Uterus (tissue), 4 donors: ENCODE measurements at places on chromosomes 2 and 18.

GRCh38 chr2:96954011-96954846 lies 32.2 kb downstream of the FAM178B start:
- H3K27ac ChIP-seq, result peak overlapping the region; percentile 83
- no peaks in the 10 kb centered on the region for H3K36me3 ChIP-seq
- H3K4me1 ChIP-seq, result peaks cover 30% of the 10 kb centered on the region
- H3K27me3 ChIP-seq, result no peaks in the 10 kb centered on the region
- no peak for DNase-seq
- no peak overlapping the region for H3K4me3 ChIP-seq

DNA sequence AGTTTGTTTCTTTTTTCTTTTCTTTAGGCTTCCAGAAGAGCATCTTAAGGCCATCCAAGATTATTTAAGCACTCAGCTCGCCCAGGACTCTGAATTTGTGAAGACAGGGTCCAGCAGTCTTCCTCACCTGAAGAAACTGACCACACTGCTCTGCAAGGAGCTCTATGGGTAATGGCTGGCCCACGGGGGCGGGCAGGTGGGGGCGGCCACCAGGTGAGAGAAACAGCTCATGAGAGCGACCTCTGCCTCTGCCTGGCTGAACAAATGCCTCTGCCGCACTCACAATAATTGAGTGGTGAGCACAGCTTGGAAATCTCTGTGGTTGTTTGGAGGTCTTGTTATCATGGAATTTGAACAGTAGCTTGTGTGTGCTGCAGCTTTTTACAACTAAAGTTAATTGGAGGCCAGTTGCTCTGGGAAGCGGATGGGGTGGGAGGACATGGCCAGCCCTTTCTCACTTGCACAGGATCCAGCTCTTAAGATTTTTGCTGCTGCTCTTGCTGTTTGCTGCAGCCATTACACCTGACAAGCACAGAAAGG lies 70.4 kb downstream of the INPP5D start:
- H3K27me3 ChIP-seq, result no peaks in the 10 kb centered on the region
- H3K27ac ChIP-seq, result no peak overlapping the region
- no peak overlapping the region for H3K4me3 ChIP-seq
- H3K36me3 ChIP-seq, result no peaks in the 10 kb centered on the region

DNA sequence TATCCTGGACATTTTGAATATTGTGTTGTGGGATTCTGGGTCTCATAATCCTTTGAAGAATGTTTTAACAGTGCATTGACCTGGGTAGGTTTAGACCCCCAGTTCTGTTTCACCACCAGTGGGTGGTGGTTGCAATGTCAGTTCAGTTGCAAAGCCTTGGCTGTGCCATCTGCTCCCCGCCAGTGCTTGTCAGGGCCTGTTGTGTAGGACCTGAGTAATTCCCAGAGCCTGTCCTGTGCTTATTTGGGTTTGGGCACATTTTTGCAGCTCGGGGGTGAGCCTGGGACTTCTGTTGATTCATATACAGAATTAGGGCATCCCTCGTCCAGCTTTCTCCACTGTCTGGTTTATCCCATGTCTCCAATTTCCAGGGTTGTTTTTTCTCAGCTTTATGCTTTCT lies 24.8 kb downstream of the ATP9B start:
- no peak for DNase-seq
- no peak overlapping the region for H3K4me3 ChIP-seq
- H3K36me3 ChIP-seq, result no peaks in the 10 kb centered on the region
- no peak overlapping the region for H3K27ac ChIP-seq

- H3K4me1 ChIP-seq, result no peaks in the 10 kb centered on the region
- H3K27me3 ChIP-seq, result no peaks in the 10 kb centered on the region
- no peak for DNase-seq
- no peak overlapping the region for H3K27ac ChIP-seq
These were observed 40.2 kb downstream of the TMEM182 start for GRCh38 chr2:102801858-102802699.

GRCh38 chr2:6951046-6951445 lies 33.8 kb downstream of the RNF144A start:
- no peaks in the 10 kb centered on the region for H3K36me3 ChIP-seq
- DNase-seq, result no peak
- H3K4me3 ChIP-seq, result no peak overlapping the region

- H3K27ac ChIP-seq, result no peak overlapping the region
- DNase-seq, result no peak
- H3K4me3 ChIP-seq, result no peak overlapping the region
- H3K27me3 ChIP-seq, result no peaks in the 10 kb centered on the region
- no peaks in the 10 kb centered on the region for H3K36me3 ChIP-seq
- H3K4me1 ChIP-seq, result no peaks in the 10 kb centered on the region
These were observed 60.5 kb downstream of the ANKRD44 start for GRCh38 chr2:197250084-197250397.

GRCh38 chr2:171390941-171391516 lies 42.8 kb downstream of the METTL8 start:
- no peaks in the 10 kb centered on the region for H3K4me1 ChIP-seq
- H3K36me3 ChIP-seq, result no peaks in the 10 kb centered on the region
- no peak for DNase-seq
- H3K27me3 ChIP-seq, result no peaks in the 10 kb centered on the region
